ENCODE measurements at places on chromosomes 5 and 9. TPM values are rescaled to one million over a fixed set of nuclear protein-coding genes. Genes with fewer than 3 reads are reported as not detected.

The QRFP gene
- polyA plus RNA-seq = not detected

DNA sequence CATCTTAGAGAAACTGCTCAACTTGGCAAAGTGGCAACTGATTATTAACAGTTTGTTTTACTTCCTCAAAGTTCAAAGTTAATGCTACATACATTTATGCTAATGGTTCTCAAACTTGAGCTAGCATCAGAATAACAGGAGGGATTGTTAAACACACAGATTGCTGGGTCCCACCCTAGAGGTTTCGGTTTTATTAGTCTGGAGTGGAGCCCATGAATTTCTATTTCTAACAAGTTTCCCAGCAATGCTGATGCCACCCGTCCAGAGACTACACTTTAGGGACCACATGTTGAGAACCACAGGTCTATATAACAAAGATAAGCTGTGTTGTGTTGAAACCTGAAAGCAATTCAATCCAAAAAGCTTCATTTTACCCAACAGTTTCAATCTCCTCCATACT is 95.3 kb downstream of the FBXW11 start:
- DNase-seq = no peak

The GPR151 gene
- polyA plus RNA-seq = not detected

The IFNA21 gene
- polyA plus RNA-seq = not detected

The CCDC69 gene
- polyA plus RNA-seq = 0.54 TPM

DNA sequence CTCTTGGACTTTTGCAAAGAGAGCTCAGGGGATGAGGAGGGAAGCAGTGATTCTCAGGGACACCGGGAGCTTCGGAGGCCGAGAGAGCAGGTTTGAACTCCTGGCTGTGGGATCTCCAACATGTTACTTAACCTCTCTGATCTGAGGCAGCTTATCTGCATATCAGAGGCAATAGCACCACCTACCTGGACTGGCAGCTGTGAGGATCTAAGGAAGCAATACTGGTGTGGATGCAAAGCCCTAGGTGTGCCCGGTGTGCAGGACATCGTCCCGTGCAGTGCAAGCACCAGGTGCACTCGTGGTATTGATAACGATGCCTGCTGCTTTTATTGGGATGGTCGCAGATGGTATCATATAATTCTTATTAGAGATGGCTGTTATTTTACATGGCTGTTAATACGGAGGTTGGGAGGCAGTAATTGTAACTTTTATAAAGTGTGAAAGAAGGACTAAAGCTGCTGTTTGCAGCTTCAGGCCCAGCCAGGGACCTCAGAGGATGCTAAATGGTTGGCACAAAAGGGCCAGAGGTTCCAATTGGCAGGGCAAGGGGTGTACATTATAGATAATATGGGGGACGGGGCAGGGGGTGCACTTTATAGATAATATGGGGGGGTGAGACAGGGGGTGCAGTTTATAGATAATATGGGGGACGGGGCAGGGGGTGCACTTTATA is 14.9 kb downstream of the COL5A1 start:
- DNase-seq = no peak

The PDE8B gene
- not detected for polyA plus RNA-seq

DNA sequence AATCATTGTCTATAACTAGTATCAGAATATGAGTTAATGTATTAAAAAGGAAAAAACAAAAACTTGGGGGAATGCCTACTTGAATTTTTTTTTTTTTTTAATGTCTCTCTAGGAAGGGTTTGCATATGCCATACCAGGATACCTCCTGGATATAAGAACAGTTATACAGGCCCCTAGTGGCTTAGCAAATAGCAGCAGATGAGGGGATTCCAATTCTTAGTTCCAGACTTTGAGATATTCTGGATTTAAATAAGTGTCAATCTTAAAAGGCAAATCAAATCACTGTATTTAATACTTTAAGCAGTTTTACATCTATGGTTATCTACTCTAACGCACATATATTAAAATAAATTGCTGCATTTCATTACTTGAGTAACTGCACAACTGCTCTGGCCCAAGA is 1055.5 kb upstream of the DMAC1 start:
- DNase-seq = peak; percentile 57

DNA sequence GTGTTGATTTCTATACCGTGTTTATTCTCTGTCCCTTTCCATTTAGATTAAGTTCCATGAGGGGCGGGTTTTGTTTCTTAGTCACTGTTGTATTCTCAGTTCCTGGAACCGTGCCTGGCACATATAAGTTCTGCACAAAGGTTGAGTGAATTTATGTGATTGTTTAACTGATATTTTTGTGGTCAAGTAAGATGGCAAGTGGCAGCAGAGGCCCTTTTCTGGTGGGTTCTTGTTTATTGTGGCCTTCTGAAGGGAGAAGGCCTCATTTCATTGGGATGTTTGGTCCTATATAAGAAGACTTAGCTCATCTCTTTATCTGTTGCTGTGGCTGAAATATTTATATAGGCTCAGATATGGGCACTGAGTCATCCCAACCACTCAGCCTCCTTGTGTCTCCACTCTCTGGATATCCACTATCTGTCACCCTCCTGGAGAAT is 262.5 kb downstream of the PSAT1 start:
- no peak for DNase-seq

GRCh38 chr9:132283165-132283564 is 71.6 kb downstream of the SETX start:
- DNase-seq = no peak

DNA sequence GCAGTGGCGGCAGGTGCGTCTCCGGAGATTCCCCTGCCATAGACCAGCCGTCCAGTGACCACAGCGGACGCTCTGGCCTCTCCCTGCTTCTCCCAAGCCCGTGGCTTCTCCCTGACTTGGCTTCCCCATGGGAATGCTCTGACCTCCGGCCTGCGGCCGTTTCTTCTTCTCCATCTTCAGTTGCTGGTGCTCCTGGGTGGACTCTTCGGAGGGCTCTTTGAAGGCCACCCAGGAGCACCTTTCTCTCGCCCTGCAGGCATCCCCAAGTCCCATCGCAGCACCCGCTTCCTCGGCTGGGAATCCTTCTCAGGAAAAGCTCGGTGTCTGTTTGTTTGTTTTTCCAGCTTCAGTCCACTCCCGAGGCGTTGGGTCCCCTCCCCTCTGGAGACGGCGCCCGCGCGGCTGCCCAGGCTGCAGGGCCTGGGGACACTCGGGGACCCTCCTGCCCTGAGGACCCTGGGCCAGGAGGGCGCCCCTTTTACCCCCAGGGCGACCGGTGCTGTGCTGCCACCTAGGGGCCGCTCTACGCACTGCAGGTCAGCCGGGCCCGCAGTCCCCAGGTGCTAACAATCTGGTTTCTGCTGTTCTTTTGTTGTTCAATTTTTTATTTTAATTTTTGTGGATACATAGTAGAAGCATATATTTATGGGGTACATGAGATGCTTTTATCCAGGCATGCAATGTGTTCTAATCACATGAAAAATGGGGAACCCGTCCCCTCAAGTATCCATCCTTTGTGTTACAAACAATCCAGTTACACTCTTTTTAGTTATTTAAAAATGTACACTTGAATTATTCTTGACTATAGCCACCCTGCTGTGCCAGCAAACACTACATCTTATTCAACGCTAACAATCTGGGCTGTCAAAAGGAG is 197.9 kb upstream of the ADAMTS16 start:
- peak; percentile 87 for DNase-seq

DNA sequence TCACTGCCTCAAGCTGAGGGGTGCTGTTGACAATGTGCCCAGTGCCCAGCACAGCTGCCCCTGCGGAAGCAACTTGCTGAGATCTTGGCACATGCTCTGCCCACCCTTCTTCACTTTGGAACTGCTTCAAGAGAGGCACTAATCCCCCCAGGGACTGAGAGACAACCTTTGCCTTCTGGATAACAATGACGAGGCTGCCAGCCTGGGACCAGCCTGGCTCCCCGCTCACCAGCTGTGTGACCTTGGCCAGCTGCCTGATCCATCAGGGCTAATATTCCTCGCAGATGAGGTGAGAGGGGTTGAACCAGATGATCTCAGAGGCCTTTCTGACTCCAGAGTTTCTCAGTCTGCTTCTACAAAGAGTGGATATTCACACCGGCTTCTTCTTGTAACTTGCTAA is 81.0 kb downstream of the SHB start:
- no peak for DNase-seq

The SV2C gene
- polyA plus RNA-seq = 0.05 TPM

GRCh38 chr5:141512390-141512910 is 23.6 kb downstream of the PCDHGC5 start:
- peak; percentile 69 for DNase-seq

GRCh38 chr5:146340260-146341081 is 1.8 kb downstream of the POU4F3 start:
- no peak for DNase-seq

DNA sequence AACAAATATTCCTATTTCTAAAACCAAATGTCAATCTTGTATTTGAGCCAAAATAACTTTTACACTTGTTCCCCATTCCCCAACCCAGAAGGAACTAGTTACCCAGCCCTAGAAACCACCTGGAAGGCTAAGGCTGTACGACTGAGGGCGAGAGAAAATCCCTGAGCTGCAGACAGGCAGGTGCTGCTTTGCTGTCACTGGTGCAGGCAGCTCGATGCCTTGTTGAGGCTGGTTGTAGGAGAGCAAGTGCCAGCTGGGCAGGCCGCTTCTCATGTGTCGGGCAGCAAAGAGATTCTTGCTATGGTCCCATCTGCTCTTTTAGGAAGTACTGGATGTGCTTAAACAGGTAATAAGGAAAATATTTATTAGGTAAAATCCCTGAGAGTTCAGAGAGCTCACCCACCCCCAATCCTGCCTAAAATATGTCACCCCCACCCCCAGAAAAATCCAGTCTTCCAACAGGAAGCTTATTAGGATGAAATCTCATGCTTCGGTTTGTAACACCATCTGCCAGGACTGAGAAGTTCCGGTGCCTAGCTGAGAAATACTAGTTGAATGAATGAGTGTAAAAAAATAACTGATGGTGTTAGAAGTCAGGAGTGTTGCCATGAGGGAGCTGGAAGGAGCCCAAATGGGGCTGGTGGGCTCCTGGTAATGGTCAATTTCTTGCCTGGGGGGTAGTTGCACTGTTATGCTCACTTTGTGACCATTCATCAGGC is 91.1 kb upstream of the DMRT1 start:
- DNase-seq = no peak

DNA sequence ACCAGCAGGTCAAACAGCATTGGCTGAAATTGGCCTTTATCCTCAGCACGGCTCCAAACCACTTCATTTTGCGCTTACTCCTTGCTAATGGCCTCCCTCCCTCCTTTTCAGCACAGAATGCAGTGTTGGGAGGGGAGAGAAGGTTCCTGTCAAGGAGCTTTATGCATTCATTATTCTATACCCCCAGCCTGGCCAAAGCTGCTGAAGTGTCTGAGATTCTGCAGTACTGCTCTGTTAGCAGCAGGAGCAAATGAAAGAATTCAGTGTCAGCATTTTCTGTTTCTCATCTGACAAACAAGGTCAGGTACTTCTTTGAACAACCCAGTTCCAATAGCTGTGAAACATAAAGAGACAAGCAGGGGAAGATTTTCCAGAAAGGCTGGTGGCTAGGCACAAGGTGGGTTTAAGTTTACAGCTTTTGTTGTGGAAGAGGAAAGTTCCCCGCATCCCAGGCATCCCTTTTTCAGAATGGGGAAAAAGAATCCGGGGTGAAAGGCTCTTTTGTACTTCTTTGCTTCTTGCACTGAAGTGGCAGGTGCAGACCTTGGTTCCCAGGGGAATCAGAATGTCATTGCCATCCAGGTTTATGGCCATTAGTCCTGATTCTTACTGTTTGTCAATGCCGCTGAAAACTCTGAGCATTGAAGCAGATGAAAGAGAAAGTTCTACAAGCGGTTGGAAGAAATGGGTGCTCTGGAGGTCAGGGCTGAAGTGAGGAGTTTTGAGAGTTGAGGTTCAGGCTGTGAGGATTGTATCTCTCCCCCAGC is 109.3 kb upstream of the APC start:
- DNase-seq = no peak

- no peak for DNase-seq
Measured at GRCh38 chr9:107742531-107743309, 253.2 kb upstream of the KLF4 start.

DNA sequence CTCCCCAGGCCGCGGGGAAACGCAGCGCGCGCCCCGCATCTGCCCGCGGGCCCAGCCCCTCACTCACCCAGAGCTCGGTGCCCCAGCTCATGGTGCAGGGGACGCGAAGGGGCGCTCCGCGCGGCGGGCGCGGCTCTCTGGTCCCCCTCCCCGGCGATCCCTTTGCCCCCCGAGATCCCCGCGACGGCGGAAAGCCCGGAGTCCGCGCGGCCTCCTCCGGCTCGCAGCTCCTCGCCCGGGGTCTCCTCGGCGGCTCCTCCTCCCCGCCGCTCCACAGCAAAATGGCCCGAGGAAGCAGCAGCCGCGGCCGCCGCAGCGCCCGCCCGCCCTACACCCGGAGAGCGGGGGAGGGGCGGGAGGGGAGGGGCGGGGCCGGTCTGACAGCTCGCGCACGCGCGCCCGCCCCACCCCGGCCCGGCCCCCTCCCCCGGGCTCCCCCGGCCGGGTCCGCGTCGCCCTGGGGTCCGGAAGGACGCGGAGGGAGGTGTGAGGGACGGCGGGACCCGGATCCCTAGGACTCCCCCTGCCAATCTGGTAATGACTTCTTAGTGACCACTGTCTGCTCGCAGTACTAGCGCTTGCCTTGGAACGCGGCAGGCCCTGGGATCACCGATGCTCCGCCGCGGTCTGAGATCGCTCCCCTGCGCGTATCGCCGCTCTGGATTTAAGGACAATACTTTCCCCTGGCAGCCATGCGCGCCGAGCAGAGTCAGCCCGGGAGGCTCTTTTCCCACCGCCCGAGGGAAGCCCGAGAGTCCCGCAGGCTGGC is at the start of gene FNBP1:
Gene FNBP1, minus strand, starts transcription at position 305 of the 769 bp plus-strand sequence. Its CDS starts 214 bp downstream, at position 91.
- peak; percentile 99 for DNase-seq

GRCh38 chr5:17665836-17666235 is 31.6 kb downstream of the TAF11L14 start:
- no peak for DNase-seq

DNA sequence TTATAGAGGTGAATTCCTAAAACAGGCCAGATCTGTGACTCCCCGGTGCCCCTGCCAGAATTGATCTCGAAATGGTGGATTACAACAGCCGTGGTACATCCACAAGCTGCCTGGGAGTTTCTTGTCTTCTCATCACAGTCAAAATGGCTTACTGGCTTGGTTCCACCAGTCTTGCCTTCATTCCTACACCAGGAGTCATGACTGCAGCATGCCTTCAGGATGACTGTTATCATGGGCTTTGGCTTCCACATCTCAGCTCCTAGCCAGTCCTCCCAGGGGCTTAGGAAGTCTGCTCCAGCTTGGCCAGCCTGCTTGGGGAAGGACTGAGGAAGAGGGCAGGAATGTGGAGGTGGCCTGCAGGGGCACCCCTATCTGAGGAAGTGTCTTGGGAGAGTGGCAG is 132.9 kb upstream of the NR3C1 start:
- DNase-seq = no peak

GRCh38 chr9:113375057-113376023 is 1.4 kb downstream of the HDHD3 start:
- no peak for DNase-seq

All from SK-N-SH (cell line).